ENCODE measurements at places on chromosomes 16 and 17.

GRCh38 chr16:28213396-28213795 lies 1.6 kb upstream of the XPO6 start:
- DNase-seq = no peak

GRCh38 chr17:41631025-41631897 lies 6.9 kb upstream of the KRT17 start:
- DNase-seq = no peak

DNA sequence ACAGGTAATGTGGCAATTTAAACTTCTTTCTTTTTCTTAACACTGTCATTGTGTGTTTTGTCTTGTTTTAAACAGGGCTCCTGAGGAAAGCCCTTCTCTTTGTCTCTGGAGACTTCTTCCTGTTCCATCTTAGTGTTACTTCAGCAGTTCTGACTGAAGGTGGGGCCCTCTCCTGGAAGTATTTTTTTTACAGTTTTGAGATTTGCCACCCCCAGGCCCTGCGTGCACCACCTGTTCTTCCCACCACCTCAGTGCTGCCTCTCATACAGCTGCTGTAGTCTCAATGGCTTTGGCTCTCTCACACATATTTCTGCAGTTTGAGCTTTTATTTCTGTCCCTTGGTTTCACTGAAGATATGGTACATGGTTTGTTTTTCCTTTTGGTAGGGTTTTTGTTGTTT lies 52.5 kb upstream of the ALDH3A1 start:
- no peak for DNase-seq

DNA sequence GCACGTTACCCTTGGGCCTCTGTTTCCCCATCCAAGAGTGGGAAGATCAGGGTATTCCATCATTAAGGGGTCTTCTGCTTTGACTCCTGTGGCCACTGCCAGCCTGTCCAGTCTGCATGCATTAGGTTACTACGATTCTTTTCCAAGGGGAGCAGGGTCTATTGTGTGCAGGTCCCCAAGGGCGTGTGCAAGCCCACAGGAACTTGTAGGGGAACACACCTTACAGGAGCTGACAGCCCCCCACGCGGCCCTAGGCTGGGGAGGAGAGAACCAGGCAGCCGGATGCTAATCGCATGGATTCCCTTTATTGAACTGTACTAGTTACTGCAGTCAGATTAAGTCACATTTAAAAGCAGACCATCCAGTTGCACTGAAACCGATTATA lies 116.7 kb downstream of the C16orf78 start:
- no peak for DNase-seq

DNA sequence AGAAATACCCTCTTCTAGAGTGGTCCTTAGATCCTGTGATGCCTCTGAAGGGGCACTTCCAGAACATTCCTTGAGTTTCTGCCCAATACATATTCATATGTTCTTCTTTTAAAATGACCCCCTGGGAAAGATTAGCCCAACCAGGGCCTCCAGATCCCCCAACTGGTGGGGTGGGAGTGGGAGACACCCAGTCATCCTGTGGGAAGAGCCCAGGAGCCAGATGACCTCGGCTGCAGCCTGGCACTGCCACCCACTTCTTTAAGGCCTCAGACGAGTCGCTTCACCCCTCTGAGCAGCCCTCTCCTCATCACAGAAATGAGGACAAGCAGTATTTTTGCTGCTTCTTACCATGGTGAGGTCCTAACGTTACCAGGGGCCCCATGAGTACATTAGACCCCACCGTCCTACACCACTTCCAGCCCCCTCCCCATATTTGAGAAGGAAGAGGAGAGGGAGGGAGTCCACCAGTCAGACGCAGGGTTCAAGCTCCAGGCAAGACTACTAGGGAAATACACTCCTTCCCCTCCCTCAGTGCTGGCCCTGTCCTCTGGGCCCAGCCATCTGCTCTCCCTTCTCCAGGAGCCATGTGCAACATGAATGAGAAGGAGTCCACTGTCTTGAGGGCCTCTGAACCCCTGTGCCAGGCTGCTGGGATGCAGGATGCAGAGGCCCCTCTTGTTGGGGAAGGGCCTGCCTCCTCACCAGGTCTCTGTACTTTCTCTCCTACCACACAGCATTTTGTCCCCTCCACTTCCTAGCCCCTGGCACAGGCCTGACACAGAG lies 11.8 kb downstream of the MPO start:
- no peak for DNase-seq
